ENCODE measurements at places on chromosomes 6 and 20.

DNA sequence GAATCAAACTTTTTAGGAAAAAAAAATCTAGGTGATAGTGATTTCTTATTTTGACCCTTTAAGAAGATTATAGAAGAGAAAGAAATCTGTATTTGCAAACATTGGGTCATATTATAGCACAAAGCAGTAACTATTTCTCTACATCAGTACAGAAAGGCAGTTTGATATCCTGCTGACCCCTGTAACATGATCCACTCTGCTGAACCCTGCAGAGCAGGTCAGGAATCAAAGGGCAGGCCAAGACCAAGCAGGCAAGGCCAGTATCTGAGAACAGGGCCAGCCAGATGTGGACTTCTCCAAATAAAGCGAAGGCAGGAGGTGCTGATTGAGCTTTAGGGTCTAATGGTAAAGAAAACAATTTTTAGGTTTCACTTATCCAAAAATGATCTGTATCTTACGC is 239.4 kb downstream of the PTPRK start:
- no peak for DNase-seq

DNA sequence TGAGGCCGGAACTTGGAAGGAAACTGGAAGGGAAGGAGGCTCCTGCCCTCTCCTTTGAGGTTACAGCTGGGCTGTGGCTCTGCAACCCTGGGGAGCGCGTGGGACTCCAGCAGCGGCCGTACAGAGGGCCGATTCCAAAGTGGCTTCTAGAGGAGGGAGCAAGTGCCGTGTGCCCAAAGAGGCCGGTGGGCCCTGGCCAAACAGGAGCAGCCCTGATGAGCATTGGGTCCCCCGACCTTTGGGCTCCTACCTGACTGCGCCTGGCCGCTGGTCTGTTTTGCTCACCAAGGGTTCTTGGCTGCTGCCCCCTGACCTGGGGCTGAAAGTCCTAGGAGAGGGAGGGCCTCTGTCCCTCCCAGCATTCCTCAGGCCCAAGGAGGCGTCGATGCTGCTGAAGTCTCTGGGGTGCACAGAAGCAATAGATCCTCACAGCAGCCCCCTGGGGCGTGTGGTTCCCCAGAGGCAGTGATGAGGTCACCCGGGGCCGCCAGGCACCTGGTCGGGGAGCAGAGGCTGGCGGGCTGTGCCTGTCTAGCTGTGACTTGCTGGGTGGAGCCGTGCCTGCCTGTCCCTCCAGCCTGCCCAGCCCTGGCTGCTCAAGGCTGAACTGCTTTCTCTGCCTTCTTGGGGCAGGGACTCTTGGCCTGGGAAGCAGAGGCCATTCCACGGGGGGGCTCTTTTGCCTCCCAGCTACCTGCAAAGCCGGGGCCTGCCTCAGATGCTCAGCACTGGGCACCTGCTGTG is 9.8 kb downstream of the RBM38 start:
- no peak for DNase-seq

DNA sequence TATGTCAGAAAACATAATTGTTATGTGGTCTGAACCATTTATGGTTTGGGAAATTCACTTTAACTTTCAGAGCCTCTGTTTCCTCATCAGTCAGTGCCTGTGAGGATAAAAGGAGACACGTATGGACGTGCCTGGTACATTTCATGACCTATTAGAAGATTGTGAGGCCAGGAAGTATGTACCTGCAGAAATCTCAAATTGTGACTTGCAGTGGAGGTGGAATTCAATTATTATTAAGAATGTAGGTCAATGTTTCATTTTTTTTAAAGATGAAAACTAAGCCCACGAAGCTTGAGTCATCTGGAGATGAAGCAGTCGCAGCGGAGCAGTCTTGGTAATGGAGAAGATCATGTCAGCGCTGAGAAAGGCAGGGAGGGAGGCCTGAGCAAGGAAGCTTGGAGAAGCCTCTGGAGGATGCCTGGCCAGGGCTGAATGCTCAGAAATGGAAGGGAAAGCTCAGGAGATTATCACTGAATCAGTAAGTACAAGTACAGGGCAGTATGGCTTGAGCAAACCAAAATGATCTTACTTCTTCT is 3.9 kb upstream of the DSE start:
- DNase-seq = peak; percentile 15

- peak; percentile 67 for DNase-seq
Measured at GRCh38 chr6:126112171-126112632, 125.9 kb downstream of the TRMT11 start.

- no peak for DNase-seq
Measured at GRCh38 chr20:43800186-43800585, 73.4 kb upstream of the GTSF1L start.

- DNase-seq = peak; percentile 43
Measured at GRCh38 chr6:158662954-158663624, 13.2 kb downstream of the SYTL3 start.

DNA sequence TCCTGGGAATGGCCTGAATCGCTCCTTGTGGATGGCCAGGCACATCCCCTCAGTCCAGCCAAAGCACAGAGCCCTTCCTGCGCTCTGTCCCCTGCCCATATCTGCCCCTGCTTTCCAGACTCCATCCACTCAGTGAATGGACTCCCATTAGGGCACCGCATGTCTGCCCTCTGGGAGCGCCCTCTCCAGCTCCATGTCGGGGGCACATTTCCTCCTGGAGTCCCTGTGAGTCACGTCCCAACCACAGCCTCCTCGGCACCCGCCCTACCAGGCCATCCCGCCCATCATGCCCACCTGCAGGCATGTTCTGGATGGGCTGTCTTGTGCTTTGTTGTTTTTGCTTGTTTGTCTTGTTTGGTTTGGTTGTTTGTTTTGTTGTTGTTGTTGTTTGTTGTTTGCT is 96.8 kb downstream of the PSMB1 start:
- DNase-seq = no peak

DNA sequence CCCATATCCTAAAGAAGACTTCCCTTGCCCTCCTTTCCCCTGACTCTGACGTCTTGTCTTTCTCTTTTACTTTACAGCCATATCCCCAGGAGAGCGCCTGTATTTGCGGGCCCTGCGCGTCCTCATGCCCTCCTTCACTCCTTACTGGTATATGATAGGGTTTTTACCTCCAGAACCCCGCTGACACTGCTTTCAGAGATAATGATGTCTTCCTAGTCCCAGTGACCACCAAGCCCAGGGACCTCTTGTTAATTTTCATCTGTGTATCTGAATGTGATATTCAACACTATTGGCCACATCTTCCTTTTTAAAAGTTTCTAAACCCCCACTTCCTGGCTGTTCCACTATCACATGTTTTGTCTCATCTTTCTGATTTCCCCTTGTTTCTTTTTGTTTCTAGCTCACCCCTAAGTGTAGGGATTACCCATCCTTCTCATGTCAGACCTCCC is 102.0 kb downstream of the HIVEP1 start:
- DNase-seq = no peak

DNA sequence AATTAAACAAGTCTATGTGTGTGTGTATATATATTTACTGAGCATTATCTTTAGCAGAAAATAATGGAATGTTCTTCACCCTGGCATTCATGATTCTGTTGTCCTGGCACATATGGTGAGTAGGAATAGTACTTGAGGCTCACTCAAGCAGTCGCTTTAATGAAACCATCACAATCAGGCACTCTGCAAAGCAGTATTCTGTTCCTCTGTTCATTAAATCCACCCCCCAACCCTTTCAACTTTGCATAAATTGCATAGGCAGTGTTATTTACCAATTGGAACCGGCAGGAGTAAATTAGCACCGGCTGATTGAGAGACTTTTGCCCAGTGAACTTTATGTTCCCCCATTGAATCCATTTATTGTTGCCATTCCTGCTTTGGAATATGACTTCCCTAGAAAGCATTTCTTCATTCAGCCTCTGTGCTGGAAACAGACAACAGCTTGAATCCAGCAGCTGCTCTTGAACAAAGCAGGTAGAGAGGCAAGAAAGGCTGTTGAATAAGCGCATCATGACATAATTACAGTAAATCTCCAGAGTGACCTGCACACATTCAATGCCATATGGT is 268.0 kb upstream of the RNF217 start:
- DNase-seq = no peak

GRCh38 chr6:154572556-154572955 is 62.1 kb upstream of the CNKSR3 start:
- no peak for DNase-seq

GRCh38 chr6:107435798-107436197 is 23.6 kb downstream of the PDSS2 start:
- no peak for DNase-seq

- DNase-seq = peak; percentile 36
Measured at GRCh38 chr6:138517635-138518034, 18.3 kb upstream of the NHSL1 start.

- DNase-seq = no peak
Measured at GRCh38 chr6:6885521-6886170, 222.1 kb upstream of the RREB1 start.

GRCh38 chr6:24504649-24505586 is 10.1 kb downstream of the ALDH5A1 start:
- DNase-seq = no peak

DNA sequence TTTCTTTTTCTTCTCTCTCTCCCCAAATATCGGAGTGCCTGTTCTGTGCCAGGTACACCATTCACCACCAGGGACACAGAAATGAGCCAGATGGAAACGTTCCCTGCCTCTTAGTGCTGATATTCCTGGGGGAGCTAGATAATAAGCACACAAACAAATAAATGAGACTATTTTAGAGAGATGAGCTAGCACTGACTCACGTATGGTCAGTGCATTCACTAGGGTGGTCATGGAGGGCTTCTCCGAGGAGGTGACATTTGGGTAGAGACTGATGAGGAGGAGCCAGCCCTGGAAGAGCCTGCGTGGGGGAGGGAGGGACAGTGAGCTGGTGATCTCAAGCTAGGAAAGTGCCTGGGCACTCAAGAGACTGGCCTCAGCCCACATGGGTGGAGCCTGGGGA is 252.3 kb upstream of the KCNG1 start:
- peak; percentile 5 for DNase-seq

GRCh38 chr20:56406910-56407309 is 5.2 kb upstream of the CASS4 start:
- DNase-seq = no peak

DNA sequence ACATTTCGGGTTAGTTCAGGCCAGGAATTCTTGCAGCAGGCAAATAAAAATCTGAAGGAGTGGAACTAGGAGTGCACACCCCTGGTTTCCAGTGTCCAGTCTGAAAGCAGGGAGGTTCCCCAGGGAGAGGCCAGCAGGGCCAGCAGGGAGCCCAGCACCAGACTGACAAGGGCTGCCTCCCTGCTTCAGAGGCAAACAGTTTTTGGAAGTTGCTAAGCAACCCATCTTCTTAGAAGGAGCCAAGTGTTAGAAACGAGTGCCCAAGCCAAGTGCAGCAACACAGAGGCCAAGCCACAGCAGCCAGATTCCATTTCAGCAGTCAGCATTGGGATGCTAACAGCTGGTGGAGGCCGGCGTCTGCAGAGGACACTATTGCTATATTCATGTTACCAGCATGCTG is 179.1 kb downstream of the SYNDIG1 start:
- peak; percentile 21 for DNase-seq

- DNase-seq = no peak
Measured at GRCh38 chr6:44020148-44020547, 107.1 kb downstream of the MRPL14 start.

DNA sequence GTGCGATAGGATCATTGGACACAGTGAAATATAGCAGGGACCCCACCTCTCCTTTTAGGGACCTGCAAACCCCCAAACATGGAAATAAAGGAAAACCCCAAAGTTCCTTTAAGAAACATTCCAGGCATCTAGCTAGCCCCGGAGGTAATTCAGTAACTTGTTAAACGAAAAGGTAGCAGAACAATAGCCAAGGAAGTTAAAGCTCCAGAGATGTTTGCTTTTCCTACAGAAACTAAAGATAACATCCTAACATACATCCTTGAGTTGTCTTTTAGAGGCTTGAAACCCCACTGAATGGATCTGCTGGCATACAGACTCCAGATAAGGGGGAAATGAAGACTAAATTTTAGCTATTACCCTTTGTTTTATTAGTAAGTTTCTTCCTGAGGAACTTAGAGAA is 51.0 kb downstream of the FAM184A start:
- DNase-seq = no peak

DNA sequence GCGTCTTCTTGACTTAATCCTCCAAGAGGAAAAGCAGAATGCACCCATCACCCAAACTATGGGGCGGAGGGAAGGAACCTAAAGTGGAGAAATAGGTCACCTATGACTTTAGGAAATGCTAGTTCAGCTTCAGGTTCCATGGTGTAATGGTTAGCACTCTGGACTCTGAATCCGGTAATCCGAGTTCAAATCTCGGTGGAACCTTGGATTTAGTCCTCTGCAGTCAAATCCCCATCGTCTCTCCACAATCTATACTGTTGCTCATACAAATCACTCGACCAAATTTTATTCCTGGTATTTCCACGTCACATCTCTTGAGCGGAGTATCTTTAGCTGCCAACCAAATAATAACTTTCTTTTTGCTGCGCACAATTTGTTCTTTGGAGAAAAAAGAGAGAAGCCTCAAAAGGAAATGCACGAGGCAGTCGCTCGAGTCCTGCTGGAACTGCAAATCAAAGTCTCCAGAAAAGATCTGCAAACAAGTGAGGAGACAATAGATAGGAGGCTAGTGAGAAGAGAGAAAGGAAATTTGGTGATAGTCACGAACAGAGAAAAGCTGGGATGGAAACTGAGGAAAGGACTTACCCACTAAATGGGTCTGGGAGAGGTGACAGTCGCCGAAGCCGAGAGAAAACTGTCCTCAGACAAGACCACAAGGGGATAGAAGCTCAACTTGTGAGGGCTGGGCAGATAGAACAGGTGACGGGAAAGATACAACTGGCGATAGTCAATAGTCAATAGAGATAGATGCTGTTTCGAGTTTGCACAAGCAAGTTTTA is 16.6 kb downstream of the POM121L2 start:
- DNase-seq = peak; percentile 83

DNA sequence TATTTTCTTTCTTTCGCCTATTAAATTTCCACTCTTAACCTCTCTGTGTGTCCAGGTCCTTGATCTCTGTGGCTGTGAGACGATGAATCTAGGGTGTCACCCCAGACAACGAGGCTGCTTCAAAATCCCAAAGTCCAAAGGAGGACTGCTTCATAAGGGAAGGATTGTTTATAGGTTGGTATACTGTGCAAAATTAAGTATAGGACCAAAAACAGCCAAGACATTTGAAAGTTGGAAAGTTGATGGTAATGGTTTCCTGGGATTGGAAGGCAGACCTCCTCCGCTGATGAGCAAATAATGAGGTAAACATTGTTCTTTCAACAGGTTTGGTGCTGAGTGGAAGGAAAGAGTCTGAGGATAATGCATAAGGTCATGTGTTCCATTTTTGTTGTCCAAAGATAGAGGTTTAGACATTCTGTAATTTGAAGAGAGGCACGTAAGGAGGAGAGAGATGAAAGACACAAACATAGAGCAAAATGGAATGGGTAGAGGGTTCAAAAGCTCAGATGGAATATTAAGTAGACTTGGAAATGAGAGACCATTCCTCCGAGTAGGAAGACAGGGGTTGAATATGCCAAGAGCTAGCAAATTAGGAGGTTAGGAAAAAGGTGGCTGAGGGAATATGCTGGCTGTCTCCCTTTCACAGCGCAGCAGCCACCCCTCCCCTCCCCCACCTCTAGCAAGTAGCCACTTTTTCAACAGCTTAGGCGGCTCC is 24.8 kb downstream of the ZNF311 start:
- DNase-seq = no peak

GRCh38 chr6:32176476-32177182 is 745 bp upstream of the AGPAT1 start:
- DNase-seq = peak; percentile 64
